Activated CD4-positive, alpha-beta memory T cell treated with anti-CD3 and anti-CD28 coated beads for 36 hours (primary cell): ENCODE measurements at places on chromosomes 1 and 21. TPM values are rescaled to one million over a fixed set of nuclear protein-coding genes. Genes with fewer than 3 reads are reported as not detected.
A peak's percentile ranks its signal among the peaks of the same experiment; 100 is the strongest.

DNA sequence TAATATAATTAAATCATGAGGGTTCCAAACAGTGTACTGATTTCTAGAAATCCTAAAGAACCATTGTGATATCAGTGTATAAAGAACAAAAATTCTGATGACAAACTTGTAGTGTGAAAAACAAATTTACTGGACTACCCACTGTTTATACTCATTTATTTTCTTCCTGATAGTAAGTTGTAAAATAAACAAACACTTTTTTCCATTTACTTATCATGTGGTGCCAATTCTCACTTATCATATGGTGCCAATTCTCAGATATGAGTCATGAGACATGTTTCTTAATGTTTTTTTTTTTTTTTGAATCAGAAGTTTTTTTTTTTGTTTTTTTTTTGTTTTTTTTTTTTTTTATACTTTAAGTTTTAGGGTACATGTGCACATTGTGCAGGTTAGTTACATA is 137.7 kb downstream of the LEPR start:
- H3K4me3 ChIP-seq, result no peak overlapping the region
- no peaks in the 10 kb centered on the region for H3K4me1 ChIP-seq
- no peaks in the 10 kb centered on the region for H3K27me3 ChIP-seq
- no peak for DNase-seq
- no peak overlapping the region for H3K27ac ChIP-seq
- peaks cover 2% of the 10 kb centered on the region for H3K36me3 ChIP-seq

DNA sequence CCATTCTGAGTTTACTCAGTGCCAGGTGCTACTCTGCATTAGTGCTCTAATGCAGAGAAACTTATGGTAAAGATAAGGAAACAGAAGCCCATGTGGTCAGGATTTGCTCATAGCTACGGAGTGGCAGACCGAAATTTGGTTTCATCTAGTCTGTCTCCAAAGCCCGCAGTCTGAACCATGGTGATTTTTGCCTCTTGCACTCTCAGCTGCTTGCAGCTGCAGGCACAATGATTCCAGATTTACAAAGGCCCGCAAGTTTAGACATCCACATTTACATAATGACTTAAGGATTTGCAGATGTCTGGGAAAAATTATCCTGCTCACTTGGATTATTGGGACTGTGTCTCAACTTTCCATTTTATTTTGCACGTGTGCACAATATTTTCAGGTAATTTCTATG is 161.3 kb upstream of the KCNJ6 start:
- DNase-seq, result no peak
- no peaks in the 10 kb centered on the region for H3K27me3 ChIP-seq
- no peaks in the 10 kb centered on the region for H3K36me3 ChIP-seq

DNA sequence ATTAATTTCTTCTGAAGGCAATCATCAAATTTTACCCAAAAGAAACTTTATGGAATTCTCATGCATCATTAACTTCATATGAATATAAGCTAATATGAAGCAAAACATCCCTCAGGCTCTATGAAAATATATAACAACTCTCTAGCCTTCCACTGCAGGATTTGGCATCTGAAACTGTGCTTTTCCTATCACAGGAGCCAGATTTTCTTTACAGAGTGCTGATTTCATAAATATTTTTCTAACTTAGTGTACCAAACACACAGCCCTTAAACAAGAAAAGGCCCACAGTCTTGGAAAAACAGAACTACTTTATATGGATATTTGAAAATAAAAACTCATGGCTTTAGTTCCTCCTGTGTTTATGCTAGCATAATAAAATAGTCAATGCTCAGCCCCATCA is 559.5 kb upstream of the CHRM3 start:
- H3K27ac ChIP-seq, result no peak overlapping the region
- no peak overlapping the region for H3K4me3 ChIP-seq
- DNase-seq, result no peak
- H3K4me1 ChIP-seq, result no peaks in the 10 kb centered on the region

DNA sequence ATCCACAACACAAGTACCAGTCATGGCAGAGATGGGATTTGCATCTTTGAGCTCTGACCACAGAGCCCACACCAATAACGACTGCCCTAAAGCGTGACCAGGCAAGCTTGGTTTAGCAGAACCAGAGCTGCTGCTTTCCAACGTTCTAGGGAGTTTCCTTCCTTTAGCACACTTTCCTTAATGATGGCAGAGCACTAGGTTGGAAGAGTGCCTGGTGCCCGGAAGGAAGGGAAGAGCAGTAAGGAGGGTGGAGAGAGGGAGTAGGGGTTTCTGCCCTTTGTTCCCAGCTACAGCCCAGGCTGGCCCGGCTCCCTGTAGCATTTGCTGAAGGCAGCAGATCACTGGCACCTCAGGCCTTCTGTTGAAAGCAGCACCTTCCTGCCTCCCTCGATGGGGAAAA is 6.1 kb upstream of the EVA1C start:
- no peak for DNase-seq
- H3K27me3 ChIP-seq, result no peaks in the 10 kb centered on the region
- no peaks in the 10 kb centered on the region for H3K36me3 ChIP-seq
- peaks cover 16% of the 10 kb centered on the region for H3K4me1 ChIP-seq

DNA sequence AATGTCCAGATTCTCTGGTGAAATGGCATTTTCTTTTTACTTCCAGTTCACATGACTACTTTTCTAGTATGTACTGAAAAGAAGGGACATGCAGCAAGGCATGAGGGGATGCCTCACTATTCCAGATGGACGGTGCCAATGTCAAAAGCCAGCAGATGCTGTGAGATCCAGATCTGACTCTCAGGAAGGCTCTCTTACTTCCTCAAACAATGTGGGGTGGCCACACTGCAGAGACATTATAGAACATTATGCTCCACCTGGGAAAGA is 17.7 kb downstream of the CRYZ start:
- no peaks in the 10 kb centered on the region for H3K27me3 ChIP-seq
- H3K36me3 ChIP-seq, result peaks cover 18% of the 10 kb centered on the region
- H3K4me1 ChIP-seq, result no peaks in the 10 kb centered on the region
- no peak for DNase-seq
- H3K27ac ChIP-seq, result no peak overlapping the region

GRCh38 chr1:57447551-57447950 is 23.7 kb upstream of the DAB1 start:
- H3K4me3 ChIP-seq, result no peak overlapping the region
- no peak for DNase-seq
- H3K27ac ChIP-seq, result no peak overlapping the region

- H3K4me3 ChIP-seq, result no peak overlapping the region
- no peaks in the 10 kb centered on the region for H3K36me3 ChIP-seq
- no peak for DNase-seq
- no peaks in the 10 kb centered on the region for H3K27me3 ChIP-seq
- H3K27ac ChIP-seq, result no peak overlapping the region
Measured at GRCh38 chr1:101781201-101781831, 215.4 kb downstream of the OLFM3 start.

DNA sequence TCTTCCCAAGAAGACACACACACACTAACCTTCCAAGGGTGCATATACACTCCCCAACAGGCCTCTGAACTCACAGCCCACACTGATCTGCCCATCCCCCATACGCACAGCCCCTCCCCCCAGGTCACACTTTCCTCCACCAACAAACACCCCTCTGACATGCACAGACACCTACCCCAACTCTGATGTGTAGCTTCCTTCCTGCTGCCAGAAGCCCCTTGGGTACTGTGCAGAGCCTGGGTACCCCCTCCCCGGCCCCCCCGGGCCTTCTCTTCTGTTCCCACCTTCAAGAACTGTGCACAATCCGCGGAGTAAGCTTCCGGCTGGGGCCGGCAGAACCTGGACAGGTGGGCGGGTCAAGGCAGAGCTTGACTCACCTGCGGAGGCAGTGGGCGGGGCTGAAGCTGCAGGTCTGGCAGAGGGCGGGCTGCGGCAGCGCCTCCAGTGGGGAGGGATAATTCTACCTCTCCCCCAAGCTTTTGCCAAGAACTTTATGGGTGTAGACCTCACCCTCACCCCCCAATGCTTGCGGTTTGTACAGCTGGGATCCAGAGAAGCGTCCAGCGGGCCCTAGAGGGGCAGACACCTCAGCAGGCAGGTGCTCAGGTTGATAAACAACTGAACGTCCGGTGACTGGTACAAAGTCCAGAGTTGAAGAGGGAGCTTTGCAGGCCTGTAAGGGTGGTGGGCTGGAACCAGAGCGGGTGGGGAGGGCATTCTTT is at the start of gene C1orf210:
C1orf210 (minus strand) TSS at position 313 of the 722 bp plus-strand sequence. CDS start 2,311 bp downstream, outside the sequence.
- no peak within 1 kb of the TSS for H3K27ac ChIP-seq
- no peaks in the 10 kb centered on the region for H3K36me3 ChIP-seq
- H3K4me3 ChIP-seq, result no peak within 1 kb of the TSS
- no peak for DNase-seq
- H3K4me1 ChIP-seq, result no peaks in the 10 kb centered on the region

DNA sequence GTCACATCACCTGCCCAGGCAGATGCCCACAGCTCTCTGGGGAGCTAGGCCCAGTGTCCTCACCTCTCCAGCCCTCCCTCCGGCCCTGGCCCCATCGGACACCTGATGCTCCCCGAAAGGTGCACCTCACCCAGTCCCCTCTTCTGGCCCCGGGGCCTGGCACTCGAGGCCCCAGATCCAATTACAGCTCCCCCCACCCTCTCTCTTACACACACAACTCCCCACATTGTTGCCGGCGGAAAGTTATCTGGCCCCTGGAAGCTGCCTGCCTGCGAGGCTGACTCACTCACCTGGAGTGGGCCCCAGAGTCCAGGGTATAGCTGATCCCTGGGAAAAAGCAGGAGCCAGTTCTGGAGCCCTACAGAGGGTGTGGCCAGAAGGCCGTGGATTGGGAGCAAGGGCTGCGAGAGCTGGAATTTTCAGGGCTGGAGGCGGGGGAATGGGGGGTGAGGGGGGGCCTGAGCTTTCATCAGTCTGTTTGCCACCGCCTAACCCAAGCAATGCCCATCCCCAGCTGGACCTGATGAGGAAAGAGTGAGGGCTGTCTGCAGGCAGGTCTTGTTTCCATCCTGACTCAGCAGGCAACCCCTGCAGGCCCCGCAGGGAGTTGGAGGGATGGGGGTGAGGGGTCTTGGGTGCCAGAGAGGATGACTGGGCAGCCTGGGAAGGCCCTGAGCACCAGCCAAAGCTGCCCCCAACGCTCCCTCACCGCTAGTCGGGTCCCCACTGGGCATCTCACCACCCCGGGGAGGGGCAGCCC is 948 bp downstream of the FBXO2 start:
- no peak overlapping the region for H3K27ac ChIP-seq
- H3K4me1 ChIP-seq, result peaks cover 24% of the 10 kb centered on the region
- no peak for DNase-seq
- no peaks in the 10 kb centered on the region for H3K27me3 ChIP-seq

GRCh38 chr1:238469146-238469631 is 578.5 kb upstream of the ZP4 start:
- no peaks in the 10 kb centered on the region for H3K4me1 ChIP-seq
- H3K27me3 ChIP-seq, result no peaks in the 10 kb centered on the region
- no peak overlapping the region for H3K4me3 ChIP-seq
- H3K27ac ChIP-seq, result no peak overlapping the region
- DNase-seq, result no peak
- no peaks in the 10 kb centered on the region for H3K36me3 ChIP-seq

GRCh38 chr1:12014141-12014991 is 4.9 kb upstream of the MIIP start:
- peaks cover 30% of the 10 kb centered on the region for H3K36me3 ChIP-seq
- peak overlapping the region; percentile 90 for H3K27ac ChIP-seq
- peaks cover 31% of the 10 kb centered on the region for H3K4me1 ChIP-seq
- no peak overlapping the region for H3K4me3 ChIP-seq

GRCh38 chr1:79638382-79638781 is 631.9 kb upstream of the ADGRL4 start:
- no peak overlapping the region for H3K27ac ChIP-seq
- no peaks in the 10 kb centered on the region for H3K4me1 ChIP-seq
- H3K36me3 ChIP-seq, result no peaks in the 10 kb centered on the region
- H3K4me3 ChIP-seq, result no peak overlapping the region
- no peak for DNase-seq

- no peak overlapping the region for H3K27ac ChIP-seq
- no peak for DNase-seq
- H3K4me3 ChIP-seq, result no peak overlapping the region
- H3K27me3 ChIP-seq, result no peaks in the 10 kb centered on the region
Measured at GRCh38 chr1:48756683-48757316, 19.9 kb downstream of the BEND5 start.

DNA sequence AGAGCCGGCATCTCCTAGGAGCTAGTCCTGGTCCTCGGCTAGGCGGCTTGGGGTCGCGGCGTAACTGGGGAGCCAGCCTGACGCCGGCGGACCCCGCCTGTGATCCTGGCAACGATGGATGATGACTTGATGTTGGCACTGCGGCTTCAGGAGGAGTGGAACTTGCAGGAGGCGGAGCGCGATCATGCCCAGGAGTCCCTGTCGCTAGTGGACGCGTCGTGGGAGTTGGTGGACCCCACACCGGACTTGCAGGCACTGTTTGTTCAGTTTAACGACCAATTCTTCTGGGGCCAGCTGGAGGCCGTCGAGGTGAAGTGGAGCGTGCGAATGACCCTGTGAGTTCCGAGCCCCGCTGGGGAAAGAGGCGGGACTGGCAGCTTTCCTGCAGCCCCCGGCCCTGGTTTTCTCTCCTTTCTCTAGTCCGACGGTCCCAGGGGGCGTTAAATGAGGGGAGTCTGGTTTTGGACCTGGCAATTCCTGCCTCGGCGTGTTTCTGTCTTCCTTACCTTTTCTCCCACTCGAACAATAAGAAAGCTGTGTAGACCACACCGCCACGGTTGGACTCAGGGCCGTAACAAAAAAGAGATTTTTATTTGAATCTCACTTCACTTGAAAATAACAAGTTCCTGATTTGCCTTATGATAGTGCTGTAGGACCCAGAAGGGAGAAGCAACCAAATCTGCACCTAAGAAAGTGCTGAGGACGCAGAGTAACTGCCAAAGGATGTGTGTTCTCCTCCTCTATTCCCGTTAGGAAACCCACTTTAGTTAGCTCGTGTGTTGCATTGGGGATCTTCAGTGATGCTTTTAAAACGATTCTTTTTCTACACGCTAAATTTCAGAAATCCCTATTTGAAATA is at the start of gene SPRTN:
SPRTN (plus strand) TSS at position 24 of the 859 bp plus-strand sequence; CDS start at position 115, 91 bp downstream.
- peaks cover 24% of the 10 kb centered on the region for H3K36me3 ChIP-seq
- H3K4me3 ChIP-seq, result peak within 1 kb of the TSS; percentile 100
- peaks cover 3% of the 10 kb centered on the region for H3K27me3 ChIP-seq
- H3K4me1 ChIP-seq, result peaks cover 47% of the 10 kb centered on the region

DNA sequence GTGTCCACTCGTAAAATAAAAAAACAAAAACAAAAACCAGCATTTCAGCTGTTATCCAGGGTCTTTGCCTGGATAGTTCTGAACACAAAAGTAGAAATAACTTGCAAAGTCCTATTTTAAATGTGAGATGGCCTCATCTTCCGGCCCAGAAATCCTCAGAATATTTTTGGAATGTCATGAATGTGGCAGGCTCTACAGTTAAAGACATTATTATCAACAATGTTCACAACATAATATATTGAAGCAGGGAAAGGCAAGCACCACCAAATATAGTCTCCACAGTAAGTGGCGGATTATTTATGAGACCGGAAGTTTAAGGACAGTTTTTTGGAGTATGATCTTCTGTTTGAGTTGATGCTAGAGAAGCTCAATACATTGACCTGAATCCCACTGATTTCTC is 1.2 kb upstream of the C1orf198 start:
- peak overlapping the region; percentile 41 for H3K4me3 ChIP-seq
- no peaks in the 10 kb centered on the region for H3K36me3 ChIP-seq
- peaks cover 24% of the 10 kb centered on the region for H3K27me3 ChIP-seq
- H3K27ac ChIP-seq, result no peak overlapping the region
- no peak for DNase-seq
- H3K4me1 ChIP-seq, result peaks cover 21% of the 10 kb centered on the region

- H3K36me3 ChIP-seq, result no peaks in the 10 kb centered on the region
- no peak overlapping the region for H3K4me3 ChIP-seq
- no peaks in the 10 kb centered on the region for H3K4me1 ChIP-seq
- no peak for DNase-seq
Measured at GRCh38 chr1:245168086-245168485, 13.3 kb downstream of the KIF26B start.

PCP4 gene
- total RNA-seq, result not detected

AMY1C gene
- not detected for total RNA-seq

PODN gene
- total RNA-seq, result not detected

NTMT2 gene
- not detected for total RNA-seq

HSD3B2 gene
- not detected for total RNA-seq

S100A7 gene
- total RNA-seq, result not detected

FCAMR gene
- total RNA-seq, result not detected
